ENCODE measurements at places on chromosomes 7 and 10.

- DNase-seq: no peak
Observed at GRCh38 chr10:11797847-11798633, 25.1 kb upstream of the PROSER2 start.

GRCh38 chr10:68446179-68446578 lies 25.6 kb downstream of the DNA2 start:
- no peak for DNase-seq

DNA sequence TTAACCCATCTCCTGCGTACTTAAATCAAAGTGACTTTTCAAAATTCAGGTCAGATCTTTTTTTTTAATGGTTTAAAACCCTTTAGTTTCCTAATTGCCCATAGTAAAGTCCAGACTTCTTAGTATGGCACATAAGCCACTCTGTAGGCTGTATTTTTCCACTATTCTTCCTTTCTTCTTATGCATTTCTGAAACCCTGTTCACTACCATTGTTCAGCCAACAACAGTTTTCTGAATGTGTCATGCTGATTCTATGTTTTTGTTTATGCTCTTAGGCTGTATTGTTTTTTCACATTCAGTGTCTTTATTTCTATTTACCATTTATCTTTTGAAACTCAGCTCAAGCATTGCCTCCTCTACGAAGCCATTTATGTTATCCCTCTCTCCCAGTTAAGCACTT lies 26.7 kb downstream of the CCSER2 start:
- no peak for DNase-seq

- no peak for DNase-seq
Observed at GRCh38 chr7:47978790-47979144, 648 bp downstream of the HUS1 start.

GRCh38 chr10:13117841-13118783 lies 18.1 kb downstream of the OPTN start:
- no peak for DNase-seq

DNA sequence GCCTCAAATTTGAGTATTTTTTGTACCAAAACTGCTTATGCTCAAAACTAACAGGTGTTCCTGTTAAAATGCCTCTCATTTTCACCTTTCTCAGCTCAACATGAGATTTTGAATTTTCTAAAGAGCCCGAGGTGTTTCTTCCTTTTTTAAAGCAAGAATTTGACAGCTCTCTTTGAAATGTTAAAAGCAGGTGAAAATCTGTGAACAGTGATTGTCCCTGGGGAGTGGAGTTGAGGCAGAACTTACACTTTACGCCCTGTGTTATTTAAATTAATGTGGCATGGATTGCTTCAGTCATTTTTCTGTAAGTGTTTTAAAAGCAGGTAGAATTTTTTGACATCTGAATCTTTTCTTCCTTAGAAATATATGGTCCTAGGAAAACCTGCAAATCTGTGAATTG lies 9.2 kb upstream of the GPR15LG start:
- no peak for DNase-seq

GRCh38 chr10:3040069-3040468 lies 27.3 kb upstream of the PFKP start:
- DNase-seq: no peak

DNA sequence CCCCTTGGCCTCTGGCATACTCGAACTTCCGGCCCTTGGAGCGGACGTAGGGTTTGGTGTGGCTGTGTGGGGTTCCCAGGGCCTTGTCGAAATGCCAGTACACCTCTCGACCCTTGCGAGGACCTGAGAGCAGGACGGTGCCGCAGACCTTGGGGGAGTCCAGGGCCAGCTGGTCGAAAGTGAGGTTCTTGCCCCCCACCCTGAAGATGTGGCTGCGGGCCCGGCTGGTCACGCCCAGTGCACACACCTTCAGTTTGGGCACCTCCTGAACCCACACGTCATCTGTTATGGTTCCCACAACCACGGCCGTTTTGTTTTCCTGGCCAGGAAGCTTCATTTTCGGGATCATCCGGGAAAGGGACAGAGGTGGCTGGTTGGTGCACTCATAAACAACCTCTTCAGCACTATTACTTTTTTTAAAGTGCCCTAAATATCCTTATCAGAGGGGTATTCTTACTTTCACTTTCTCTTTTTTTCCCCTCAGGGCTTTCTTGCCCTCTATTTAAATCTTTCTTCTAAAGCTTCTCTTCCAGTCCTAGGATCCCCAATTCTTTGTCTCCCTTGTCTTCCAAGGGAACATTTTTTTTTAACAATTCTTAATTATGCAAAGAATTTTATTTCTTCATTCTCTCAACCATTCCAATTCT lies 44.9 kb upstream of the FAM3C start:
- no peak for DNase-seq

GRCh38 chr10:119691726-119692125 lies 34.1 kb upstream of the INPP5F start:
- DNase-seq: no peak

DNA sequence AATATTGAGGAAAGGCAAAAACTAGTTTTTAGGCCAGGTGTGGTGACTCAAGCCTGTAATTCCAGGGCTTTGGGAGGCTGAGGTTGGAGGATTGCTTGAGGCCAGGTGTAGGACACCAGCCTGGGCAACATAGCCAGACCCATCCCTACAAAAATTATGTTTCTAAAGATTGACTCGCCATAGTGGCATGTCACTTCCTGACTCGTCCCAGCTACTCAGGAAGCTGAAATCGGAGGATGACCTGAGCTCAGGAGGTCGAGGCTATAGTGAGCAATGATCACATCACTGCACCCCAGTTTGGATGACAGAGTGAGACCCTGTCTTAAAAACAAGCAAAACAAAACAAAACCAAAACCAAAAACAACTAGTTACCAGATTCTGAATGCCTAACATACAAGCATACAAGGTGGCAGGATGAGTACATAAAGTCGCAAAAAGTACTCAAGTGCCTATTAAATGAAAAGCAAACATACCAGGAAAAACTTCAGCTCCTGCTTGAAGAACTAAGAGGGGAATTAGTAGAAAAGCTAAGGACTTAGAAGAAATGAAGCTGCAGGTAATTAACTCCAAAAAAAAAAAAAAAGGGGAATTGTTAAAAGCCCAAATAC lies 14.1 kb downstream of the ZNF398 start:
- DNase-seq: no peak

GRCh38 chr7:29956487-29956836 lies 33.1 kb downstream of the SCRN1 start:
- DNase-seq: no peak

DNA sequence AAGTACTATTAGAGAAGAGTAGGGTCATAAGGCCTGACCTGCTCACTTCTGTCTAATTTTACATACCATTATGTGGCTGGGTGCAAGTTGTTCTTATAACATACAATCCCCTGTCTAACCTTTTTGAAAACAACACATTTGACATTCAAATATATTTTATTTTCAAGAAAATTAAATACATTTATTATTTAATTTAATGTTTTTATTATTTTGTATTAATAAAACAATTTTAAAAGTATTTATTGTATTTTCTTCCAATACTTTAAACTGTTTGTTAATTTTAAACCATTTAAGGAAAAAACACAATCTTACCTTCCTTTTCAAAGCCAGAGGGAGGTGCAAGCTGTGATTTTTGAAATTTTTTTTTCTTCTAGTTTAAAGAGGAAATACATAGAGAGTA lies 232.8 kb downstream of the KCND2 start:
- no peak for DNase-seq

DNA sequence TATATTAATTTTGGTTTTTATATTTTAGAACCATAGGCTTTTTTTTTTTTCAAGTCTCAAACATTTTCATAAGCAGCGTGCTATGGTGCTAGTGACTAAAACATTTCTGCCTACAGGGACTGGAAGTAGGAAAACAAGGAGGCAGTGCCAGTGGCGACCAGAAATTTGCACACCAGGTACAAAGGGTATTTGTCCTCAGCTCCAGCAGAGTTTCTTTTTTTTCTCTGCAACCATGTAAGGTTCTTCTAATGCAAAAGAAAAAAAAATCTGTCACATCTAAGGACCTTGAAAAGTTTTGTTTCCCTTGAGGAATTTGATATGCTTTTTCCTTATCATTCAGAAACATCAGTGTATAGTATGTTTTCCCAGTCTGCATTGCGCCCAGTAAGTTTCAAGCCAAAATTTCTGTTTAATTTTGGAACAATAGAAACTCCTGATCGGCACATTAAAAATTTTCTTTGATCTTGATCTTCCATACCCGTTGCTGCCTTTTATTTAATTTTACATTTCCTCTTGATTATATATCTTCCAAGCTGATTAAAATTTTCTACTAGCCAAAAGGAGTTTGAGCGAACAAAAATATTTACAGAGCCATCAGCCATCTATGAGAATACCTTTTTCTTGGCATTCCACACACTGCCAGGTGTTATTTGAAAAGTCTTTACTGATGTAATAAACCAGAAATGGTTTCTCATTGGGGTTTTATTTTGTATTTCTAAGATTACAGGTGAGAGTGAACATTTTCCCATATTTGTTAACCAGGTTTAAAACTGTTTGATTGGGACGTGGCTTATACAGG lies 956 bp upstream of the KLHDC10 start:
- no peak for DNase-seq

DNA sequence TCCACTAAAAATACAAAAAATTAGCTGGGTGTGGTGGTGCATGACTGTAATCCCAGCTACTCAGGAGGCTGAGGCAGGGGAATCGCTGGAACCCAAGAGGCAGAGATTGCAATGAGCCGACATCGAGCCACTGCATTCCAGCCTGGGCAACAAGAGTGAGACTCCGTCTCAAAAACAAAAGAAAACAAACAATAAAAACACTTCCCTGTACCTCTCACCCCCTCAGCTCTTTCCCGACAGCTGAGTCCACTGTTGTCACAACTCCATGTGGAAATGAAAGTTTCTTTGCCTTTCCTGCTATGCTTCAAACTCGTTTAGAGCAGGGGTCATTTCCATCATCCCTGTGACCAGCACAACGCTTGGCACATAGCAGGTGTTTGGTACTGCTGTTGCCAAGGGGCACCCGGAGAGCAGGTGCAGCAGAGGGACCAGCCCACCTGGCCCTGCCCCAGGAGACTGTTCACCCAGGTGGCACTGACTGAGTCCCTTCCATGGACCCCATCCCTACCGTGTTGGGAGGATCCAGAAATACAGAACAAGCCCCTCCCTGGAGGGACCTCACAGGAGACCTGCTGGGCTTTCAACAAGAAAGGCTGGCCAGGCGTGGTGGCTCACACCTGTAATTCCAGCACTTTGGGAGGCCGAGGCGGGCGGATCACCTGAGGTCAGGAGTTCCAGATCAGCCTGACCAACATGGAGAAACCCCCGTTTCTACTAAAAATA lies 4.9 kb downstream of the TMEM130 start:
- no peak for DNase-seq

DNA sequence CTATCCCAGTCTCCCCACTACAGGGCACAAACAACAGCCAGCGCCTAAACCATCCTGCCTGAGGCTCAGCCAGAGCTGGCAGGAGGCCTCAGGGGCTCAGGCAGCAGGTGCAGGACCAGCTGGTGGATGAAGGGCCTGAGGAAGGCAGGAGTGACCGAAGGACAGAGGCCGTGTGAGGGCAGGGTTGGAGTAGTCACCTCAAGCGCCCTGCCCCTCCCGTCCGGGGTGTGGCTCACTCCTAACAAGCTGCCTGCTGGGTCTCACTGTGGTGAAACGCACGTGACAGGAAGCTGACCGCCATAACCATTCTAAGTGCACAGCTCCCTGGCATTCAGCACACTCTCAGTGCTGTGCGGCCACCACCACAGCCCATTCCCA lies 281.1 kb downstream of the ELFN1 start:
- no peak for DNase-seq

DNA sequence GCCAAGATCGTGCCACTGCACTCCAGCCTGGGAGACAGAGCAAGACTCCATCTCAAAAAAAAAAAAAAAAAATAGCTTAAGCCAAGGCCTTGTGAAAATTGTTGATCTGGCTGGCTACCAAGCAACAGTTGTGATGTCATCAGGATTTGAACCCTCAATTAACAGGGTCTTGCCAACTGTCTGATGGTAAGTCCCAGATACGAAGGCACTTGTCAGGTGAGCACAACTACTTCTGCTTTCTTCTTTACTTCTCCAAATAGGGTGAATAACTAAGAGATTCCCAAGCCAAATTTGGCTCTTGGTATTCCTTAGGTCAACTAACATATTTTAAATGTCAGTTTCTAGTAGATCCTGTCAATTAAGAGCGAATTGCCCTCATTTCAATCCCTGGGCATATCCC lies 47.4 kb downstream of the ANKRD61 start:
- DNase-seq: no peak

DNA sequence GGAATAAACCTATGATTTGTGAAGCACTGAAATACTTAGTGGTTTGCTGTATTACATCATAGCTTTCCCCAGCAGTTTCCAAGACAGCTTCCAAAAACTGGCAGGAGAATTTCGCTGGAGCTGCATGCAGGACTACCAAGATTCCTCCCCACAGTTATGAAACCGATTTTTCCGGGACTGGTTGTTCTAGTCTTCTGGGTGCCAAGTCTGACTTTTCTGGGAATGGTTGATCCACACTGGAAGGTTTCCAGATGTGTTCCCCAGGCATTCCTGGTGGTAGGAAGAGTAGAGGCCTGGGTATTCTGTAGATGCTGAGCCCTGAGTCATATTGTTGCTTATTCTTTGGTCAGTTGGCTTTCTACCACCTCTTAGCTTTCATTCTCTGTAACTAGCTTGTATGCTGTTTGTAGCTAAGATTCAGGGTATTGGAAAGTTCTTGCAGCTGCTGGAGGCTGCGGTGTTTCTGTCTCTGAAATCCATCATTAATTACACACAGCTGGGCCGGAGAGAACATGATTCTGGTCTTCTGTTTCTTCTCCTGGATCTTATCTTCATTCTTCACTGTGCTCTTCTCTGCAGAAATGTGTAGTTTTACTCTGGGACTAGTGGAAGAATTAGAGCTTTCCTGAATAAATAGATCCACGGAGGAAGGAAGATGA lies 6.3 kb downstream of the ABCC2 start:
- peak; percentile 99 for DNase-seq

DNA sequence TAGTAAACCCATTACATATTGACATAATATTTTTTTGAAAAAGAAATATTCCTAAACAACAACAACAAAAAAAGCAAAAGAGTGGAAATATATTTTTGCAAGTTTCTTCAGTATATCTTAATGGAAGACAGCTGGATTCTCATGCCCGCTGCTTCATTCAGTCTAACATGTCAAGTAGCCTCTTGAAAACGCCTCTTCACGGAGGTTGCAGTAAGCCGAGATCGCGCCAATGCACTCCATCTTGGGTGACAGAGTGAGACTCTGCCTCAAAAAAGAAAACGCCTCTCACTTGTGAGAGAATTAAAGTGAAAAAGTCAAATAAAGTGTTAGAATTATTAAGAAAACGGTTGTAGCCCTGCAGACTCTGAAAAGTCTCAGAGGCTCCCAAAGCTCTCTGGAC lies 1.3 kb downstream of the CUTC start:
- no peak for DNase-seq

- peak; percentile 99 for DNase-seq
Observed at GRCh38 chr10:77163670-77164348, 473.8 kb downstream of the KCNMA1 start.

- DNase-seq: no peak
Observed at GRCh38 chr7:19145434-19146115, 354 bp upstream of the FERD3L start.

- no peak for DNase-seq
Observed at GRCh38 chr10:35136263-35136815, 9.7 kb downstream of the CREM start.

- DNase-seq: peak; percentile 76
Observed at GRCh38 chr10:79159785-79160184, 91.0 kb downstream of the ZMIZ1 start.
